Endothelial cell of umbilical vein (primary cell): ENCODE measurements at places on chromosomes 4 and X. TPM values are rescaled to one million over a fixed set of nuclear protein-coding genes. Genes with fewer than 3 reads are reported as not detected.

Gene CFAP47
- total RNA-seq = not detected in 2 replicates

Gene COL25A1
- 3.5 and 3.9 TPM in 2 replicates for total RNA-seq

Gene XIAP
- total RNA-seq = 34.5 and 38.3 TPM in 2 replicates

Gene LRP2BP
- 0.32 and 0.53 TPM in 2 replicates for total RNA-seq

Gene PDCL2
- not detected in 2 replicates for total RNA-seq
